ENCODE measurements at places on chromosomes 12 and 14. TPM values are rescaled to one million over a fixed set of nuclear protein-coding genes. Genes with fewer than 3 reads are reported as not detected.

The TAS2R30 gene
- 9.5 TPM for total RNA-seq

The CD163 gene
- 2.5 TPM for total RNA-seq

The NEUROD4 gene
- total RNA-seq, result 0.23 TPM

The KCNC2 gene
- 41.5 TPM for total RNA-seq

The MSRB3 gene
- total RNA-seq, result 5.3 TPM

Data from diencephalon (tissue), 1 donor.